Stimulated activated naive CD4-positive, alpha-beta T cell treated with Interleukin-2 at 50 U/mL for 16 hours (primary cell): ENCODE measurements at places on chromosomes 11 and 22.

DNA sequence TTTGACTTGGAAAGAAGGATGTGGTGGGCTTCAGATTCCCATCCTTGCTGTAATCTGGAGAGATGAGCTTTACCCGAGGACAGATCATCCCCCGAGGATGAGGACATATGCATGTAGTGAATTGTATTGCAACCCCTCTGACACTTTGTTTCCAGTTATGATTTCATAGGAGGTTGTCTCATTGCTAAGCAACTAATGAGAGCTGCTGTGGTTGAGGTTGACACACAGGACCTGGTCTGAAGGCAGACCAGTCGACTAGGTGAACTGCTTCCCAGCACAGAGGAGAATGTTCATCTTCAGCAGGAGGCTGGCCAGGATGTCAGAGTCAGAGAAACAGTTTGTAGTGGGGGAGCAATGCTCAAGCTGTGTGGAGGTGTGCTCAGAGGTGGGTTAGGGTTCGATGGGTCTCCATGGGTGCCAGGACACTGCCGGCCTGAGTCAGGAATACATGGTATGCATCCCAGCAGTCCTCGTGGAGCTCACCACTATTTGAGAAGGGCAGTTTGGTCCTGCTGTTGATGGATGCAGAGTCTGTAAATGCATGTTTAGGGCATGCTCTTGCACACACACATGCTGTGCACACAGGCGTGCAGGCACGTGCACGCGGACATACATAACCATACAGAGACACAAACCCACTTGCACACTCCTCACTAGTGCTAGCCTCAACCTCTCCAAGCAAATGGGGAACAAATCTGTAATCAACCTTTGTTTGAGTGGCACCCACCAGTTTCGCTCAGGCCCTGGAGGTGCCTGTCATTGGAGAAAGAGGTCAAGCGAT is 153.7 kb downstream of the TBC1D22A start:
- no peak for DNase-seq

GRCh38 chr11:21190181-21190580 is 520.8 kb downstream of the NELL1 start:
- no peak for DNase-seq

DNA sequence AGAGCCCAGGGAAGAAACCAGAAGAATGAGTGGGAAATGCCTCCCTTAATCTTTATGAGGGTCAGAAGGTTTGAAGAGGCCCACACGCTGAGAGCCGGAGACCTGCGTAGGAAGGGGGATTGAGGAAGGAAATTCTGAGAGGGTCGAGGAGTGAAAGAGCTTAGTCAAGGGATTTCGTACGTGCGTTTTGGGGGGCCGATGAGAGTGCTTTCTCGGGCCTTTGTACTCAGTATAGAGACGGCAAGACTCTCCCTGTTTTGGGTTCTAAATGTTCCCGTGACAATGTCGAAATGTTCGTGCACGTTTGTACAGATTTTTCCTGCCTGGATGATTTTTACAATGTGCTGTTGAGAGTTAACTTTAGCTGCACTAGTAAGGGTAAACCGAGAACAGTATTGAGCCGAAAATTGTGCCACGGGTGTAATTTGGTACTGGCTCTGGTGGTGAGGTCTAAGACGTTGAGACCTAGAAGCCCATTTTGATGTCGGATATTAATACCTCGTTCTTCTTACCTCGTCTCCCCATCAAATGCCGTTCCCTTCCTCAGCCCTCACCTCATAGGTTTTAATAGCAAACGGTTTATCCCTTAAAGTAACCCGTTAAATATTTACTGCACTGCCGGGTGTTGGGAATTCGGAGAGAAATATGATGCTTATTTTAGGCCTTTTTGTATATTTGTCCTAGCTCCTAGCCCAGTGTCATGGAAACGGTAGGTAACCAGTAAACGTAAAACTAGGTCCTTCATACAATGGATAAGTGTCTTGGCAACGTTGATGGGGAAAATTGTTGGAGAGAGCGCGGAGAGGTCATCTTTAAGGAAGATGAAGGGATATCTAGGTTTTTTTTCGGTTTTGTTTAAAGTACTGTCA is 734 bp downstream of the C11orf58 start:
- DNase-seq = peak; percentile 43

- DNase-seq = no peak
These were observed 615 bp downstream of the STT3A start for GRCh38 chr11:125593114-125593820.

GRCh38 chr11:46978005-46978491 is 41.5 kb downstream of the CSTPP1 start:
- DNase-seq = no peak

DNA sequence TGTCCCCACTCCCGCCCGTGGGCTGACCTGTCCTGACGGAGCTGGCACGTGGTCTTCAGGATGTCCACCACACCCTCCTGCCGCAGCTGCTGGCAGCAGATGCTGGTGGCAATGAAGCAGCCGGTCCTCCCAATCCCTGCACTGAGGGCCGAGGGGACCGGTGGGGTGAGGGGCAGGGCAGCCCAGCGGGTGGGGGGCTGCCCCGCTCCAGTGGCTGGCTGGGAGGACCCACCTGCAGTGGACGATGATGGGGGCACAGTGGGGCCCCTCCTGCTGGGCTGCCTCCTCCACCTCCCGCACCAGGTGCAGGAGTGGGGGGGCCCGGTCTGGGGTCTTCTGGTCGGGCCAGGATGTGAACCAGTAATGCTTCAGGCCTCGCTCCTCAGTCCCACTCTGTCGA is 3.4 kb upstream of the IGSF22 start:
- DNase-seq = no peak
